ENCODE measurements at places on chromosomes 11 and 22.

DNA sequence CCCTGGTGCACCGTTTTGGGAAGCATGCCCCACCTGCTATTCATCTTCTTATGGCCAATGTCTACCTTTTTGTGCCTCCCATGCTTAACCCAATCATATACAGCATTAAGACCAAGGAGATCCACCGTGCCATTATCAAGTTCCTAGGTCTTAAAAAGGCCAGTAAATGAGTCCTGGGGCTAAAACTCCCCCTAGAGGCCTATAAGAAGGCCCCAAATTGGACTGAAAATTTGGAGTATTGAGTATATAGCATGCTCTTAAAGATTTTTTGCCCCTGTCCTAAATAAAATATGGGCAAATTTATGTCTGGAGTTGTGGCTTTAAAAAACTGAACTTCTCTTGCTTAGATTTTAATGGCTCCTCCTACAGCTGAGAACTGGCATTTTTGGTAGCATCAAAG, 6.6 kb downstream of the OR51M1 start:
- DNase-seq: no peak

GRCh38 chr11:121452609-121453150, at the start of gene SORL1-AS1:
TSS of gene SORL1-AS1 (minus strand) at chr11:121452967.
- no peak for DNase-seq

DNA sequence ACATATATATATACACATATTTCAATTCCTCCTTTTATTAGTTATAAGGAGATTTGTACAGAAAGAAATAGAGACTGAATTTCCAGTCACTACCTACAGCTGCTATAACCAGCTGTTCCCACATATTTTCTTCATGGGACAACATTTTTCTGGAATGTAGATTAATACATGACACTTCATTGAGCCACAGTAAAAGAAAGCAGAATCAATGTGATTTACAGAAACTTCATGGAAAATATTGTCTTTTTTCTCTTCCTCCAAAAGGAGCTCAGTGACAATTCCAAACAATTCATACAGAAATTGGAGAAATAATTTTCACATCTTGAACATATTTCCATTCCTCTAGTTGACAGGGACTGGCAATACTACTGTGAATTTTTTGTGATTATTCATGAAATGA, 249.2 kb downstream of the DLG2 start:
- DNase-seq: no peak

DNA sequence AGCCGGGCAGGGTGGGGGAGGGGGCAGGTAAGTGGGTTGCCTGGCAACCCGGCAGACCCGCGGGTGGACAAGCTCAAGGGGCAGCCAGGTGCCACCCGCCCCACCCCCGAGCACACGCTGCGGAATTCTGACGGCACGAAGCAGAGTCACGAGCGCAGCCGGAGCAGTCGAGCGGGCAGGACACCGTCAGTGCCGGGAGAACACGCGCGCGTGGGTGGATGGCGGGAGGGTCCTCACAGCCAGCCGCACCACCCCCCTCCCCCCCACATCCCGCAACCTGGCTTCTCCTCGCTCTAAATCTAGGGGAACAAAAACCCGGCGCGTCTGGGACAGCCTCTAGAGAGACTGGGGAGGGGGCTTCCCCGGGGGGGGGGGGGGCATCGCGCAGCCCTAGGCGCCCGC, 133.1 kb upstream of the HSD17B12 start:
- DNase-seq: no peak

DNA sequence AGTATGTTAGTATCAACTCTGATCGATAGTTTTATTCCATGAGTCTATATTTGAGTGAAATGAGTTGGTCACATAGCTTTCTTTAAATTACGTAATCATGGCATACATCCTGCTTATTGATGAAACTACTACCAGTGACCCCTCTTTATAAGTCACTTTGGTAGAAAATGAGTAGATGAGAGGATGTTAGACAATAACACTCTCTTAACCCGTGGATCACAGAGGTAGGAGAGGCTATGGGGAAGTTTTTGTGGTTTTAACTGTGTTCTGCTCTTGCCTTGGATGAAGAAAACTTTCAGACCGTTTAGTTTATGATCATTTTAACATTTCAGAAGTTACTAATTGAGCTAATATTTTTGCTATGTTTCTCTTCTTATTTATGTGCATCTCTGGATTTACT, 34.0 kb downstream of the TBCEL start:
- DNase-seq: no peak

DNA sequence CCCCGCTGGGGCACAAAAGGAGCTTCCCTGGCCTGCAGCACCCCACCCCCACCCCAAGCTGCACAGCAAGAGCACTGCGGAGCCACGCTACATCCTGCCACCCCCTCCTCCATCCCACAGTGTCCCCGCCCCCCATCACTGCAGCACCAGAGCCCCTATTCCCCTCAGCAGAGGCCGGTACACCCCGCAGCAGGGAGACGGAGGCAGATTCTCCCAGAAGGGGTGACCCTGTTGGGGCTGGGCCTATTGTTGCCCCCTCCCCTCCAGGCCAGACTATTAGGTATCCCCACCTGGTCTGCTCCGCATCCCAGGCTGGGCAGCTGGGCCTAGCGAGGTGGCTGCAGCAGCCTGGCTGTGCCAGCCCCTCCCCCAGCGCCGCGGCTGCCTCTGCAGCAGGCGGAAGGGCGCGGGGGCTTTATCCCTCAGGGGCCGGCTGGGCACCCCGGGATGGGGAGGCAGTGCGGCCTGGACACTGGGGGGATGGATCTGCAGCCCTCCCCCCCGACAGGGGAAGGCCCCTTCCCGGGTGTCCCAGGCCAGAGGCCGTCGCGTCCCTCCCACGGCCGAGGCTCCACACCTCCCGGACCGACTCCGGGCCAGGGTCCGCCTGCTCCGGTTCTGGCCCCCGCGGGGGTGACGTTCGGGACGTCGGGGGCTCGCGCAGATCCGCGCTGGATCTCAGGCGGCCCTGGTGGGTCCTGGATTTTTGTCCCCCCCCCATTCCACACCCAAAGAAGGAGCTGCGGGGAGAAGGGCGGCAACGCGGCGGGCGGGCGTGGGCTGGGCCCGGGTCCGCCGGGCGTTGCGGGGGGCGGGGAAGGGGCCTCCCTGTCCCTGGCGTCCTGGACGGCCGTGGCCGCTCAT, 943 bp downstream of the DUSP8 start:
- DNase-seq: no peak

DNA sequence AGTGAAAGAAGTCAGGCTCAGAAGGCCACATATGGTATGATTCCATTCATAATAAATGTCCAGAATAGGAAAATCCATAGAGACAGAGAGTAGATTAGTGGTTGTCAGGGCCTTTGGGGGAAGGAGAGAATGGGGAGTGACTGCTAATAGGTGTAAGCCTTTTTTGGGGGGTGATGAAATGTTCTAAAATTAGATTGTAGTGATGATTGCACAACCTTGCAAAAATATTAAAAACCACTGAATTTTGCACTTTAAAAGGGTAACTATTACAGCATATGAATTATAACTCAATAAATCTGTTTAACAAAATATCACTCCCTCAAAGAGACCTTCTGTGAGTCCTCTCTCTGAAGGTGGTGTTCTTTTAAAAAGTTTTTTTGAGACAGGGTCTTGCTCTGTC, 72.3 kb upstream of the GRK3 start:
- DNase-seq: no peak

DNA sequence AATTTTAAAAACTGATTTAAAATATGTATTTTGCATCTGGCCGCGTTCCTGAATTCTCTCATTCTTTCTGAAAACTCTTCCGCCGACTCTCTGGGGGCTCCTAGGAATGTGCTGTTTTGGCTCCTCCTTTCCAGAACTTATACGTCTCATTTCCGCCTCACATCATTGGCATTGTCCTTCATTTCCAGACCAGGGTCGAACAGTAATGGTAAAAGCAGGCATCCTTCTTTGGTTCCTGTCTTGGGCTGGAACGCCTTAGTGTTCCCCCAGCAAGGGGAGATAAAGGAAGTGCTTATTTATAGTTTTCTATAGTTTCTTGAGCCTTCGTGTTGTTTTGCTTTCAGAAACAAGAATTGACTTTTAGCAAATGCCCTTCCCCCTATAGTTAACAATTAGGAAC, 10.9 kb upstream of the TNNT3 start:
- no peak for DNase-seq

Measured in SJSA1 (cell line).